ENCODE measurements at places on chromosomes 4 and X.

DNA sequence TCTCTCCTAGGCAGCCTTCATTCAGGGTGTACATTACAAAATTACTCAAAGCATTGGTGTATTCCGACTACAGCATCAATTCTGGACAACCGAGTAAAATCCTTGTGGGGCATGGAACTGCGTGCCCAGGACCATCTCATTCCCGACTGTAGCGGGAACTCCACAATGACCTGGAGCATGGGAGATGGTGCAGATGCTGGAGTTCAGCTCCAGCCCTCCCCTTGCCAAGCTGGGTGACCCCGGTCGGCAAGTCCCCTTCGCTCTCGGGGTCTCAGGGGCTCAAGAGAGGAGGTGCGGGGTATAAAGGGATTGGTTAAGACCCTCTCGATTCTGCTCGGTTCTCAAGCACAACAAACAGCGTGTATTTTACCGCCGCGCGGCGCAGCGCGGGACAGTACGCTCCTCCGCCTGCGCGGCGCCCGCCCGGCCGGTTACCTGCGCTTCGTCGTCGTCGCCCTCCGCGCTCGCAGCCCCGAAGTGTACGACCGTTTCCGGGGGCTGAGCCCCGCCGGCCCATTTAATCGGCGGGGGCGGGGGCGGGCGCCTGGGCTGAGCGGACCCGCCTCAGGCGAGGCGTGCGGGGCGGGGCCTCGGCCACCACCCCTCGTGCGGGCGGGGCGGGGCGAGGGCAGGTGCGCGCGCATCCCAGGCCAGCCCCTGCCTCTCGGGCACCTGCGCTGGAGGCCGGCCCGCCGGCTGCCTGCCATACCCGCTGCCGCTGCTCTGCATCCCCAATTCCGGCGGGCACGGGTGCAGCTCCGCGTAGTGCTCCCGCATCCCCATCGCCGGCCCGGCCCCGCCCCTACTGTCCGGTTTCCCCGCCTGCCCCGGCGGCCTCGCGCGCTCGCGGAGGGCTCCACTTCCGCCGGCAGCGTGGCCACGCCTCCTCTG, at the start of gene G6PD:
Gene G6PD, minus strand, starts transcription at position 493 of the 891 bp plus-strand sequence. CDS start 691 bp downstream, outside the sequence.
- DNase-seq: peak; percentile 76

- DNase-seq: no peak
Measured at GRCh38 chr4:168817370-168817769, 192.7 kb downstream of the CBR4 start.

DNA sequence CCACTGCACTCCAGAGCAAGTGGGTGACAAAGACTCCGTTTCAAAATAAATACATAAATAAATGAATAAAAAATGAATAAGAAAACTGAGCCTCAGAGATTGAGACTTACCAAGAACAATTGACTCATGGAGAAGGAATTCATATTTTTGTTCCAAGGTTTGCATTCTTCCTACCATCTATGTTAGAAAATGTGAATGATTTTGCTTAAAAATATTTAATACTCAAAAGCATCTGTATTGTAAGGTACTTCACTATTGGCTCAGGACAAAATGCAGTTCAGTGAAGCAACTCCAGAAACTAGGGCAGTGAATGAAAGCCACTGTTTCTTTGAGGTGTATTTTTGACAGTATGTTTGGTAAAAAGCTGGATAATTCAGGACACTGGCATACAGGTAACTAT, 54.1 kb downstream of the XAGE2 start:
- DNase-seq: no peak

- DNase-seq: no peak
Measured at GRCh38 chr4:165433529-165433928, 54.7 kb downstream of the CPE start.

GRCh38 chrX:87572901-87573300, 55.3 kb downstream of the KLHL4 start:
- no peak for DNase-seq

DNA sequence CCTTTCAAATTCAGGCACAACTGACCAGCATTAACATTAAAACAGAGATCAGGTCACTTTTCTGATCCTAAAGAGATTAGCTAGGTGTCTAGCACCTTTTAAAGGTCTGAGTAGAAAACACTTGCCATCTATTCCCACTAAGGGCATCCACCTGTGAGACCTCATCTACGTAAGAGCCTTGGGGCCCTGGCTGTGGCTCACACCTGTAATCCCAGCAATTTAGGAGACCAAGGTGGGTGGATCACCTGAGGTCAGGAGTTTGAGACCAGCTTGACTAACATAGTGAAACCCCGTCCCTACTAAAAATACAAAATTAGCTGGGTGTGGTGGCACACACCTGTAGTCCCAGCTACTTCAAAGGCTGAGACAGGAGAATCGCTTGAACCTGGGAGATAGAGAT, 11.8 kb downstream of the TBC1D9 start:
- no peak for DNase-seq

Measured in left lung (tissue), 14 donors.